ENCODE measurements at places on chromosomes 7 and 10.
A peak's percentile ranks its signal among the peaks of the same experiment; 100 is the strongest.

GRCh38 chr7:93178213-93178612 lies 30.0 kb upstream of the SAMD9L start:
- peak; percentile 73 for ATAC-seq

- ATAC-seq = peak; percentile 93
Measured at GRCh38 chr7:155230169-155230593, 67.5 kb upstream of the INSIG1 start.

DNA sequence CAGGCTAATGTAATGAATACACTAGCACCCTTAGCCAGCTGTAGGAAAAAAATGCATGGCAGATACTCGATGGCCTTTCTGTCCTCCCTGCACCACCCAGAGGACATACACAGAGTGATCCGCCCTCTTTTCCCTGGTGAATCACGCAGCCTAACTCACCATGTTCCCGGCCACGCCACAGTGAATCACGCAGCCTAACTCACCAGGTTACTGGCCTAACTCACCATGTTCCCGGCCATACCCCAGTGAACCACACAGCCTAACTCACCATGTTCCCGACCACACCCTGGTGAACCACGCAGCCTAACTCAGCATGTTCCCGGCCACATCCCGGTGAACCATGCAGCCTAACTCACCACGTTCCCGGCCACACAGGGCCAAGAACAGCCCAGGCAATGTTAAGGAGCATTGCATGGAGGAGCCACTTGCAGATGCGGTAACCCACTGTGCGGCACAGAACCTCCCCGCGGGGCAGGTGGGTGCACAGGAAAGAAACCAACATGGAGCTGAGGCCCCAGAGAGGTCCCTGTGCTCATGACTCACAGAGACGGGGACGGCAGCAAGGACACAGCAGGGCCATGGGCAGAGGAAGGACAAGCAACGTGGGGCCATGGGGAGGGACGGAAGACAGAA lies 508.5 kb downstream of the DNAJB6 start:
- ATAC-seq = no peak

DNA sequence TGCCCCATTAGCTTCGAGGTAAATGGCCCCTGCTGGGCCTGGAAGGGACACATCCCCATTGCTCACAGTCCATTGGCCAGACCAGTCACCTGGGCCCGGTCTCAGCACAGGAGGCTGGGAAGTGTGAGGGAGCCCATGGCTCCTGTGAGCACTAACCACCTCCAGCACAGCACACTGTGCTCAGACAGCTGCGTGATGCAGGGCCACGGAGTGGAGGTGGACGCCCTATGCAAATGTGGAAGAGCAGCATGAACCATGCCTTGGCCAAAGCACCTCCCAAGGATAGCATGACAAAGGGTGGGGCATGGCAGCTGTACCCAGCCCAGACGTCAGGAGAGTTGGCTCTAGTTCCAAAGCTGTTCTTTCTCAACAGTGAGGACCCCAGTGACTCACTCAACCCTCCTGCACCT lies 120.1 kb upstream of the ZMIZ1 start:
- ATAC-seq = no peak

GRCh38 chr7:146982482-146982881 lies 865.9 kb downstream of the CNTNAP2 start:
- no peak for ATAC-seq

GRCh38 chr7:73879977-73880681 lies 19.2 kb downstream of the TMEM270 start:
- peak; percentile 28 for ATAC-seq

GRCh38 chr7:5695727-5696345 lies 85.6 kb downstream of the RNF216 start:
- peak; percentile 0 for ATAC-seq

DNA sequence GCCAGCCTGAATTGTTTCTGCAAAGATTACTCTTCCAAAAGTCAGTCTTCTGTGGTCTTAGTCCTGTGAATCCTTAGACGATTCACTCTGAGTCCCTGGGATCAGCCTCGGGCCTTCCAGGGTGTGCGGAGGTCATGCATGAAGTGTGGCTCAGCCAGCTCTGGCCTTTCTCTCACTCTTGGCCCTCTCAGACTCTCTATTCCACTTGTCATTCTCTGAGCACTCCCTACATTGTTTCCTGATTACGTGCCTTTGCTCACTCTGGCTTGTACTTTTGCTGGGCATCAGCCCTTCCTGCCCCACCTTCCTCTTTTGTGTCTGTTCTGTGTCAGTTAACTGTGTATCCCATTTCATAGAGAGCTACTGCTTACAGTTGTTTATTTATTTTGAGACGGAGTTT lies 36.0 kb downstream of the CCNY start:
- ATAC-seq = peak; percentile 41

GRCh38 chr7:491292-491957 lies 28.2 kb downstream of the PDGFA start:
- no peak for ATAC-seq

DNA sequence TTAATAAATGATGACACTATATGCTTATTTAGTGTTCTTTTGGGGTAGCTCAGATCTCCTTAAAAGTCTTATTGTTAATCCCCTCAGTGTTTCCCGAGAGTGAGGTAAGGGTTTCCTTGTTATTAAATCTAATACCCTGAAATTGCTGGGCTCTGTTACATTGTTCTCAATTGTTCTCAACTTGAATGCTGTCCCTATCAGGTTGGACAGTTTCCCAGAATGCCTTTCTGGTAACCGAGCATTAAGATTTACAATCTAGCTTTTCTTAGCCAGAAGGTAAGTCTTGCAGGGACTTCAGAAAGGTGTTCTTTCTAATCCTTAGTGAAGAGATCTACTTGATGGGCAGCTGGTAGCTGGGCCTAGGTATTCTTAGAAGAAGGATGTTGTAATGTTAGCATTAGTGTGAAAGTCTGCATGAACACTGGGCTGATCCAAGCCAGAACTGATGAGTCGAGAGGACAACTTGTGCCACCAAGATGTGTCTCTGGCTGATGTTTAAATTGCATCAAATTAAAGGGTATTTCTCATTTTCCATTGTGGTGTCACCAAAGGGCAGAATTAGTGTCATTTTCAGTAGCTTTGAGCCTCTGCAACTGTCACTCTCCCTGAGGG lies 89.9 kb downstream of the SND1 start:
- ATAC-seq = no peak

- ATAC-seq = peak; percentile 70
Measured at GRCh38 chr7:118250860-118251494, 26.5 kb downstream of the ANKRD7 start.

- no peak for ATAC-seq
Measured at GRCh38 chr7:20458521-20458920, 127.8 kb downstream of the ITGB8 start.

DNA sequence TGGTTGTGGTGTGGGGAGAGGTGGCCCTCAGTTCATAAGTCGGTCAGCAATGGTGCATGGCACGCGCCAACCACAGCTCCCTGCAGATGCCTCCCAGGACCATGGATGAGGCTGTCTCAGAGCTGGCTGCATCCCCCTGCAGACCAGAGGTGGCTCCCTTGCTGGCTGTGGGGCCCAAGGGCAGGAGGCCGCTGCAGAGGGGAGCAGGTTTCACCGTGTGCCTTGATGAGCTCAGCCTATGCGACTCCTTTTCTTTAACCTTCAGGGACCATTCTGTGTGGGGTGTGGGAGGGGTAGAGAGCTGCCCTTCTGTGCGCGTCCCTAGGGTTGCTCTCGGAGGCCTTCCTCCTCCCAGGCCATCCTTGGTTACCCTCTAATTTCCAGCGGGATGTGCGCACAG lies 152.4 kb downstream of the ACTR3B start:
- no peak for ATAC-seq

GRCh38 chr7:85851571-85852193 lies 664.8 kb upstream of the SEMA3D start:
- peak; percentile 76 for ATAC-seq

DNA sequence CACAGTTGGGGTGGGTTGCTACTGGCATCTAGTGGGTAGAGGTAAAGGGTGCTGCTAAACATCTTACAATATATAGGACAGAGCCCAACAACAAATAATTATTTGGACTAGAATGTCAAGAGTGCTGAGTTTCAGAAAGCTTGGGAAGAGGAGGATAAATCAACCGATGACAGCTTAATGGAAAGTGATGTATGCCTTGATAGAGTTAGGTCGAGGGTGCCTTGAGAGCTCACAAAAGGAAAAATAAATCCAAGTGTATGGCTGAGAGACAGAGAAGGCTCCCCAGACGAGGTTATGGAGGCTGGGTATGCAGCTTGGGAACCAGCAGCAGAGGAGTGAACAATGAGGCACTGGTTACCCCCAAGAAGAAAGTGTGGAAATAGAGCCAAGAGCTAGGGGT lies 211.1 kb downstream of the HDAC9 start:
- no peak for ATAC-seq

GRCh38 chr7:2472739-2473138 lies 3.5 kb downstream of the GRIFIN start:
- ATAC-seq = no peak

DNA sequence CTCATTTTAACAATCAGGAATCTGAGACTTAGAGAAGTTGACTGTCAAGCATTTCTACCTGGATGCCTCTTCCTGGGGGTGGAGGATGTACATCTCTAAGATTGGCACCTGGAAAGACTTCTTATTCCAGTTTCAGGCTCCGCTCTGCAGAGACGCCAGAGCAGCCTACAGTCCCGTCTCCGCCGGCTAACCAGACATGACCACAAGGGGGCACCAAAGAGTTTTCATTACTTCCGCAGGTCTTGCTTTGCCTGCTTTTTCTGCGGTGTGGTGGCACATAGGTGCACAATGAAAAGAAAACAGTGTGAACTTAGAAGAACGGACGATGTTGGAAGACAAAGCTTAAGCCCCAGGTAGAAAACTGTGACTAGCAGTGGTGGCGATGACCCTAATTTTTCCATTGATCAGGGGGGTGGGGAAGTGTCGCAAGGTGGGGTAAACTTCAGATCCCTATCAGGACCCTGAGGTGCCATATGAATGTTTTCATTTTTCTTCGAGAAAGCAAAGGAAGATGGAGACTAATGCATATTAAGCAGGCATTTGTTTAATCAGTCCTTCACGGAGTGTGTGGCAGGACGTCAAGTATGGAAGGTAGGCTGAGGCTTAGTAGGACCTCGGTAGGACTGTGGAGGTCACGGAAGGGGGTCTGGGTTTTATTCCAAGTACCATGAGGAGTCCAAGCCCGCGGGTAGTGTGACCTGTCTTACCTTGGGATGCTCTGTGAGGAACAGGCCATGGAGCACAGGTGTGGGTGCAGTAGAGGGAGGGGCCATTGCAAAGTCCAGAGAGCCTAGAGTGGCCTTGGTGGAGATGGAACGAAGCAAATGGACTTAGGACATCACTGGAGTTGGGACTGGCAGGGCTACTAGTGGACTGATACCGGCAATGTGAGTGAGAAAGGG lies 60.1 kb upstream of the SORCS3 start:
- peak; percentile 93 for ATAC-seq

DNA sequence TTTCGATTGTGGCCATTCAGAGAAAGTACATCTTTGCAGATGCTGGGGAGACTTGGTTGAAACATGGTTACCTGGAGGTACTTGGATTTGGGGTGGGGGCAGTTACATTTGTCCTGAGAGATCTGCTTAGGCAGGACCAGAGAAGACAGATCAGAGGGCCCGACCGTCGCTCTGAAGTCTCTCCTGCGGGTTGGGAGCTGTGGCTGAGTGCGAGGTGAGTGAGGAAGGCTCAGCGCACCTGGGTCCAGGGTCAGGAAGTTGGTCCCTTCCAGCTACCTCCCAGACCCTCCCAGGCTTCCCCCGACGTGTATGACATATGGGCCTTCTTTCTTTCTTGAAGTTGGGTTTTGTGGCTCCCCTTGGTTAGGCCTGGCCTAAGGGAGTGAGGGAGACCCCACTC lies 56.3 kb downstream of the LHPP start:
- ATAC-seq = no peak

- ATAC-seq = peak; percentile 51
Measured at GRCh38 chr10:114437473-114438292, 33.4 kb upstream of the AFAP1L2 start.

DNA sequence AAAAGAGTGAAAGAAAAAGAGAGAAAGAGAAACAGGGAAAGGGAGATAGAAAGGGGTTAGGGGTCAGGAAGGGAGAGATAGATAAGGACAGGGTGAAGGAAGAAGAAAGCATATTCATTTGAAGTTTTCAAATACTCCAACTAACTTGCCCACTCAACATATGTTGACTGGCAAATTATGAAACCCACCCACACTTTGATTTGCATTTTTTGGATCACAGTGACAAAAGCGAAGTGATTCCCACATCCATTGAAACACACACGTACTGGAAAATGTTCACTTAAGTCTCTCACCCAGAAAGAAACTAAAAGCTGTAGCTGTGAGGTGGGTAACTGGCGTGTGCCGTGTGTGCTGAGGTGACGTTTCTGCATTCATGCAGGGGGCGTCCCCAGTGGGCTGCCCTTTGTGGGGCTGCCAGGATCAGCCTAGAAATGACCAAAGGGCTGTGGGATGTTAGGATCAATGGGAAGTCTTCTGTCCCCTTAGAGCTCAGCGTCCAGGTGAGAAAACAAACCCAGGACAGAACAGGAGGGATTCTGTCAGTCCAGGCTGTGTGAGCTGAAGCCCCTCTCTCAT lies 134.9 kb upstream of the ADARB2 start:
- no peak for ATAC-seq

- ATAC-seq = no peak
Measured at GRCh38 chr10:71873582-71874211, 22.6 kb upstream of the PSAP start.

DNA sequence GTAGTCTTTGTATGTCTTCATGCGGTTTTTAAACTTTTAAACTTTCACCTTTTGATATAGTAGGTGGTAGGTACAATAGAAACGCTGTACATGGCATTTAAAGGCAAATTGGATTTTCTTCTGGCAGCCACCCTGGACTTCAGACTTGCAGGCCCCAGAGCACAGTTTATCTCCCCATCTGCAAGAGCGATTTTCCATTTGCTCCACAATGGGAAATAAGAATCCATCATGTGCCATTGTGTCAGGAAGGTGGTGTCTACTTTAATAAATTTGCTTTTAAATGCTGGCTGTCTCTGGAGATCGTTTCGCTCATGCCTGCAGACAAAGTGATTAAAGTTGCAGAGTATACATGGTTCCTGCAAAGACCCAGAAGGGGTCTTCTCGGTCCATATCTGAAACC lies 38.9 kb downstream of the UNC5B start:
- ATAC-seq = peak; percentile 20

- peak; percentile 90 for ATAC-seq
Measured at GRCh38 chr10:72162978-72163377, 52.8 kb upstream of the ANAPC16 start.

GRCh38 chr10:12448340-12448728 lies 99.0 kb downstream of the CAMK1D start:
- peak; percentile 26 for ATAC-seq

DNA sequence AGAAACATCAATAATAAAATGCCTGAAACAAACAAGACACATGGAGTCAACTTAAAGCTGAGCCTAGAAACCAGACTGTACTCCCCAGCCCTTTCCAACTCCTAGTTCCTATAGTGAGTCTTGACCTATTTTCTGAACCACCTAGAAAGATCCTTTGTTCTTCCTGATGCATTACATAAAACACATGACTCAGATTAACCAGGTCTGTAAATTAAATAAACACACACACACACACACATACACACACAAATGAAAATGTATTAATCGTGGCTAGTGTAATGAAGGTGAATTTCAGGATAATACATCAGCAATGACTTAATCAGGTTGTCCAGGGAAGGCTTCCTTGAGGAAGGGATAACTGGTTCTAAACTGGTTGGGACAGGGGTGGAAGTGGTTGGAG lies 104.7 kb downstream of the ST8SIA6 start:
- ATAC-seq = no peak

- peak; percentile 97 for ATAC-seq
Measured at GRCh38 chr7:134669845-134670373, 23.3 kb downstream of the BPGM start.

GRCh38 chr10:103818105-103818504 lies 37.3 kb downstream of the SH3PXD2A start:
- ATAC-seq = no peak

GRCh38 chr7:108424013-108424412 lies 32.2 kb downstream of the NRCAM start:
- ATAC-seq = no peak
